ENCODE measurements at places on chromosomes 11 and 22.
A peak's percentile ranks its signal among the peaks of the same experiment; 100 is the strongest.

DNA sequence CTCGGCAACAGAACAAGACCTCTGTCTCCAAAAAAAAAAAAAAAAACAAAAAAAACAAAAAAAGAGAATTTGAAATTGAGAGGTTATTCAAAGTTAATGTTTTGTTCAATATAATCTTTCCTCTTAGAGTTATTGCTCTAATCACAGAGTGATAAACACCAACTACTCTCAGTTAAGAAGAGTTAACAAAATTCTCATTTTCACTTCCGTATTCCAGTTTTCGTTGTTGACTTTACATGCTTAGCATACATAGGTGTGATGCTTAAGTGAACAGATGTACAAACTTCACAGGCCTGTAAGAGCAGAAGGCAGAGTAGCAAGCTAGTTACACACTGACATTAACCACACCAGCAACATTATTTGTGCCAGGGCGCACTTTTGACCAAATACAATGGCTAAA is 12.3 kb downstream of the EIF4ENIF1 start:
- no peak for DNase-seq

- DNase-seq, result no peak
These were observed 20.9 kb downstream of the ATXN10 start for GRCh38 chr22:45692549-45692948.

- no peak for DNase-seq
These were observed 30.3 kb downstream of the NF2 start for GRCh38 chr22:29633514-29634312.

DNA sequence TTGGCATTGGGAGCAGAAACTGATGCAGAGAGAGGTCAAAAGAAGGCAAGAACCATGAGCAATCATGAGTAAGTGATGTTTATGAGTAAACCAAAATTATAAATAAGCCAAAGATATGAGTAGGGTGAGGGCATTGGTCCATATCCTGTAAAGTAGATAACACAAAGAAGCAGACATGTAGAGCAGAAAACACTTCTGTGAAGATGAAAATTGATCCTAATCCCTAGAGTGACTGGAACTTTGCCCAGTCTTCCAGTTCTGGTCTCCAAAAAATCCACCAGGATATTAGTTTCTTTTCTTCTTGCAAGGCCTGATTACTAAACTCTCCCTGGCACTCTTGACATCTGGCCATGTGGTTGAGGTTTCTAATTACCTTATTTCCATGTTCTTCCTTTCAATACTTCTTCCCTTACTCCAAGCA is 13.7 kb upstream of the DRD2 start:
- DNase-seq, result no peak

- DNase-seq, result no peak
These were observed 63.2 kb downstream of the SHISAL1 start for GRCh38 chr22:44249376-44250147.

DNA sequence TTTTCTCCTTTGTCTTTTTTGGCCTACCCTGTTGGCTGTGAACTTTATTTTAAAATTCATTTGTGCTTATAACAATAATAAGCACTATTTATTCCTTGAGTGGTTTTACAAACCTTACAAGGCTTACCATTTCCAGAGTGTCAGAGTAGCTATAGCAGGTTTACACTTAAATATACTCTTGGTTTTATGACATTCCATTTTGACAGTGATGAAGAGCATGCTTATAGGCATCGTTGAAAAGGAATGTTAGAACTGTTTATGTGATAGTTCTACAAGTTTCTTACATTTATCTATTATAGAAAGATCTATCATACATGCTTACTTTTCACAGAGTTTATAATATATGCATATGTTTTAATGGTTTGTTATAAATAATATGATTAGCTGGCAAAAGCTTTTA is 84.1 kb downstream of the PDE3B start:
- no peak for DNase-seq

GRCh38 chr11:79342236-79342635 is 98.6 kb downstream of the TENM4 start:
- no peak for DNase-seq

DNA sequence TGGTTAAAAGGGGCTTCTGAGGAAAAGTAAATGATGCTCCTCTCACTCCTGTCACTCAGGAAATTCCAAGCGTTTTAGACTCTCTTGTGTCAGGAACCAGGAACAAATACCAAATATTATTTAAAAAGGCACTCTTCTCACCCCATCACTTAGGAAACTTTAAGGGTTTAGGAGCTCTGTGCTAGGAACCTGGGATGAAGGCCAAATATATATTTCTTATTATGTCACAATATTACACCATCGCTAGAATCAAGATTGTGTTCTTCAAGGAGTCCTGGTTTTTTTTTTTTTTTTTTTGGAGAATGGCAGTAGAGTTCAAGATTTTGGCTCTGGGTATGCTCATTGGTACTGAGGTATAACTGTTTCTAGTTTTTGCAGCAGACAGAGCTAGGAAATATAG is 79.0 kb upstream of the HEPHL1 start:
- no peak for DNase-seq

GRCh38 chr11:10941414-10941813 is 83.6 kb upstream of the ZBED5 start:
- DNase-seq, result no peak

- DNase-seq, result peak; percentile 6
These were observed 27.8 kb downstream of the GDPD5 start for GRCh38 chr11:75497788-75498409.

All from stimulated activated CD4-positive, alpha-beta T cell treated with anti-CD3 and anti-CD28 coated beads, Interleukin-1b, Interleukin-23, amount 100 ng/mL, for 48 hours (primary cell).